ENCODE measurements at places on chromosomes 13 and 19.

GRCh38 chr13:23656637-23657371 lies 86.6 kb downstream of the TNFRSF19 start:
- no peak for DNase-seq

DNA sequence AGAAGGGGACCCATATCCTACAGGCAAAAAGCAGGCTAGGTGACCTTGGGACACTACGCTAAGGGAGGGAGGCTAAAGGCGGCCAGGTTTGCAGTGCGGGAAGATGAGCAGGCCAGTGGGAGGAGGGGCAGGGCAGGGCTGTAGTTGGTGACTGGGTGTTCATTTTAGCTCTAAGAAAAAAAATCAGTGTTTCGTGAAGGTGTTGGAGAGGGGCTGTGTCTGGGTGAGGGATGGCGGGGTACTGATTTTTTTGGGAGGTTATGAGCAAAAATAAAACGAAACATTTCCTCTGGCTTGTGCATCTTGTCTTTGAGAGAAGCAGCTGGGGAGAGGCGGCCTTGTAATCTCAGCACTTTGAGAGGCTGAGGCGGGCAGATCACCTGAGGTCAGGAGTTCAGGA lies 4.3 kb upstream of the NUP62 start:
- no peak for DNase-seq

DNA sequence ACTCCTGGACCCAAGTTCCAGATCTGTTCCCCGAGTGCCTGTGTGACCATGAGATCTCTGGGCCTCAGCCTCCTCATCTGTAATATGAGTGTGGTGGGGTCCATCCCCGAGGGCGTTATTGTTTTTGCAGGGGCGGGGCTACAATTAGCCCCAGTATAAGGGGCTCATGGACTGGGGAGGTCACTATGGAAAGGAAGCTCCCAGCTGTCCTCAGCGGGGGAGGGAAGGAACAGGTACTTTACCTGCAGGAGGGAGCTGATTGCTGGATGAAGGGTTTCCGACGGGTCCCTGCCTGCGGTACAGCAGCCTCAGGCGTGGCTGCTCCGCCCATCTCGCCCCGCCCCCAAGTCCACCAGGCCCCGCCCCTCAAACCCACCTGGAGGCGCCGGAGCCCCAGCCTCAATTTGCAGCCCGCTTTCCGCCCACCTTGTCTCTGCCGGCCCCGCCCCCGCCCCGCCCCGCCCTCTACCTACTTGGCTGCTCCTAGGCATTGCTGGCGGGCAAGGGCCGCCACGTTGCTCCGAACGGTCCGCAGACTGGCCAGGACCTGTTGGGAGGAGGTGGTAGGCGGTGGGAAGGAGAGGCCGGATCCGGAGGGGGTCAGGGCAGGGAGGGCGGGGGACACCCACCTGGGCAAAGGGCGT lies 5.5 kb downstream of the PDE4C start:
- DNase-seq: no peak

DNA sequence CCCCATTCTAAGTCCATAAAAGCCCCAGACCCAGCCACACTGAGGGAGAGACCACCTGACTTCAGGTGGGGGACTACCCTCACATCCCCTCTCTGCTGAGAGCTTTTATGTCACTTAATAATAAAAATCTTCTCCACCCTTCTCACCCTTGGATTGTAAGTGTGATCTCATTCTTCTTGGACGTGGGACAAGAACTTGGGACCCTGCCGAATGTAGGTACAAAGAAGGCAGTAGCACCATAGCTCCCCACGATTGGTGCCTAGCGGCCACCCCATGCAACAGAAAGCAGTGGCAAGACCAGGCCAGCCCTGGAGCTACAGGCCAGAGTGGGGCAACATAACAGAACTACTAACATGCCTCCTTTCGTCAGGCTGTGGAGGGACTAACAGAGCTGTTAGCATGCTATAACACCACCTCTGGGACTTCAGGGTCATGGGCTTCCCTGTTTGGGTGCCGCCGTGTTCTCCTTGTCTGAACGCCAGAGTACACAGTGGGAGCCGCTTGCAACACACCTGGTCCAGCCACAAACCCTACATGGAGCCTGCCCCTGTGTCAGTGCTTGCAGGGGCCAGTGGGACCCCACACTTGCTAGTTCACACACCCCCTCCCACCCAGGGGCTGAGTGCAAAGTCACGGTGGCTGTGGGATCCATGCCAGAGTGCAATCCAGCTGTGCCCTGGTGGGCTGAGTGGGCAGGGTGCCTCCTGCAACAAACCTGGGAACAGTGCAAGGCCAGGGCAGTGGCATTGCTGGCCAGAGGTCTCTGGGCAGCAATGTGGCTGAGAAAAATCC lies 5.2 kb upstream of the FBXO17 start:
- no peak for DNase-seq

- peak; percentile 33 for DNase-seq
Measured at GRCh38 chr19:42081584-42082203, 5.7 kb downstream of the ZNF574 start.

DNA sequence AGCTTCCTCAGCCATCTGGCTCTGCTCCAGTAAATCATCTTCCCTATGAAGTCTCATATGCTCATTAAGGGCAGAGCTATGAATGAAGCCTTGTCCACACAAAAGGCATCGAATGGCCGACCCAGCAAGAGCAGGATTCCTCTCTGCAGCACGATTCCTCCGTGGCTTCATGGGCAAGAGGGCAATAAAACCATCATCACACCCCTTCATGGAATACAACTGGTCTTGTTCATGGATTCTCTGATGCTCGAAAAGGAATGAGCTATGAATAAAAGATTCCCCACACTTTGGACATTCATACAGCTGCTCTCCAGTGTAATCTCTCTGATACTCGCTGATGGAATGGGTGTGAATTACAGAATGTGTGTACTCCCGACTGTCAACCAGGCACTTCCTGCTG lies 25.9 kb downstream of the PEG3 start:
- no peak for DNase-seq

- DNase-seq: no peak
Measured at GRCh38 chr19:16100524-16100923, 11.2 kb upstream of the RAB8A start.

GRCh38 chr13:32824675-32825074 lies 191.5 kb upstream of the KL start:
- DNase-seq: no peak

- DNase-seq: no peak
Measured at GRCh38 chr19:48394331-48395169, 1.1 kb downstream of the GRIN2D start.

DNA sequence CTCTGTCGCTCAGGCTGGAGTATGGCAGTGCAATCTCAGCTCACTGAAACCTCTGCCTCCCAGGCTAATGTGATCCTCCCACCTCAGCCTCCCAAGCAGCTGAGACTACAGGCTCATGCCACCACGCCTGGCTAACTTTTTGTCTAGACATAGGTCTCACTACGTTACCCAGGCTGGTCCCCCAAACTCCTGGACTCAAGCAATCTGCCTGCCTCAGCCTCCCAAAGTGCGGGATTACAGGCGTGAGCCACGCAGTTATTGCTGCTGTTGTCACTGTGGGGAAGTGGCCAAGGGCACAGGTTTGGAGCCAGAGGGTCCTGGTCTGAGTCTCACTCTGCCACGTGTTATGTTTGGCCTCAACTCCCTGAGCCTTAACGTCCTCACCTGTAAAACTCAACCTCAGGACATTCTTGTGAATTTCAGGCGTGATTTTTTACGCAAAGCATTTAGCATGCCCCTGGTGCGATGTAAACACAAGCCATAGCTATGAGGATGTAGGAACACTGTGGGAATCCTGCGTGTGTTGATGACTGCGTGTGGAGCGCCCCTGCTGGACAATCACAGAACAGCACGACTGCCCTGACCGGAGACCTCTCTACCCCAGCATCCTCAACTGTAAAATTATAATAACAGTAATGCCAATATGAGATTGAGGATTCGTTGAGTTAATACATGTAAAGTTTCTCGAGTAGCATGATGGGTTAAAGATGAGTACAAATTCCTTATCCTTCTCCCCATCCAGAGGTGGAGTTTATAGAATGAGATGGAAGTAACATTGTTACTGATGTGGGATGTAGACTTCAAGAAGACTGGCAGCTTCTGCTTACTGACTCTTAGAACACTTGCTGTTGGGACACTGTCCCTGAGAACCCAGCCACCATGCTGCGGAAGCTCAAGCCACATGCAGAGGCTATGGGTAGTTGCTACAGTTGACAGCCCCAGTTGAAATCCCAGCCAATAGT lies 41.8 kb upstream of the PNMA8B start:
- peak; percentile 63 for DNase-seq

- DNase-seq: no peak
Measured at GRCh38 chr13:50133358-50133953, 118.2 kb downstream of the KCNRG start.

DNA sequence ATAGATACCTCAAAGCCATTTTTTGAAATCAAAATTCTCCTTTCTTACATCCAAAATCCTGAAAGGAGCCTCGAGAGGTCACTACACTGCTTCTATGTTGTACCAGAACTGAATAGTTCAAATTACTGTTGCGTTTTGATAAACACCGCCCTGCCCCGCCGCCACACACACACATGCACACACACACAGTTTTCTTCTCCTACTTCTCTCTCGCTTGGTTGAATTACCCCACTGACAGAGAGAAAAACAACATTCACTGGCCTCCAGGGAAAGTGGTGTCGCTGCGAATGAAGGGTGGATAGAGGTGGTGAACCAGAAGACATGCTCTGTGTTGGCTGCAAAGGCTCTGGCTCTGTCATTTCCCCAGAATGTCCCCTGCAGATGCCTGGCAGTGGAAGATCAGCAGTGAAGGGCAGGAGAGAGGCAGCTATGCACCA lies 183.4 kb upstream of the RFC3 start:
- DNase-seq: no peak

DNA sequence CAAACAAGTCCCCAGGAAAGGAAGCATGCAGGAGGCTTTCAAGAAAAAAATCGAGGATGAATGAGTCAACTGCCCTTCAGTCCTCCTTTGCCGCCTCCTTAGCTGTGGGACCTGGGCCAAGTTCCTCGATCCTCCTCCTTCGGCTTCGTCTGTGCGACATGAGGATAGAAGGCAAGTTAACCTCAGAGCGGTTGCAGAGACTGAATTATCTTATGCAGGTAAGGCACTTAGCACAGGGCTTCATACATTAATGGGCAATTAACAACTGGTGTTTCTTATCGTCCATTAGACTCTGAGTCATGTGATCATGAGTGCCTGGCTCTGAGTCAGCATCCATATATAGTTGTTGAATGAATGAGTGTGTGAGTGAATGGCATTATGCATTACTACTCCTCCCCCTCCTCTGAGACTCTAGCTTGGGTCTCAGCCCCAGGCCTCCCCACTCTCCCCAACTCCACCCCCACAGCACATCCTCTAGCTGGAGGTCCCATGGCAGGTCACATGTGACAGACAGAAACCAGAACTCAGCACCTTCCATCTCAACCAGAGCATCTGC lies 1.6 kb upstream of the TTC9B start:
- no peak for DNase-seq

GRCh38 chr19:46697204-46697960 lies 19.5 kb downstream of the PRKD2 start:
- DNase-seq: no peak

- no peak for DNase-seq
Measured at GRCh38 chr19:1076046-1076386, 9.0 kb downstream of the ARHGAP45 start.

- no peak for DNase-seq
Measured at GRCh38 chr13:102999499-102999898, 66.7 kb downstream of the SLC10A2 start.

- no peak for DNase-seq
Measured at GRCh38 chr19:35822579-35822978, 9.9 kb upstream of the PRODH2 start.

DNA sequence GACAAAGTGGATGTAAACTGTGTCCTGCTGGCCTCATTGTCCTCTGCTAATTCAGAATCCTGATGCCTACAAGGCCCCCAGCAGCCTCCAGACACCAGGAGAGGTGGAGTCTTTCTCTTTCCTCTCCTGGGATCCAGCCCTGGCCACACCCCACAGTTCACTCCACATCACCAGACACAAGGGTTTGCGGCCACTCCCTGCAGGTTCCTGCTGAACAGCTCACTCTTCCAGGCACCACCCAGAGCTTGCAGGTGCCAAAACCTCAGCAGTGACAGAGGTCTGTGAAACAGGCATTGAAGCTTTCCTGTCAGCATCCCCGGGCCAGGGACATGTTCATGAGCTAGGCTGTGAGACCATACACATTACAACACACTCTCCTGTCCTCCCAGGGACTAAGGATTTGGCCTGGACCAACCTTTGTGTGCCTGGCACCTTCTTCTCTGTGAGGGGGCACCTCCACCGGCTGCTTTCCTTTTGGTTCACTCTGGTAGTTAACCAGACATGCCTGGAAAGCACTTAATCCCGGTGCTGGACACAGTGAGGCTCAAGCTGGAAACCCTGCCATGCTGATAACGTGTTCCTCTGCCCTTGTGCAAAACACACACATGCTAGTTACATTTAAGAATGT lies 11.1 kb upstream of the ATP12A start:
- DNase-seq: no peak

DNA sequence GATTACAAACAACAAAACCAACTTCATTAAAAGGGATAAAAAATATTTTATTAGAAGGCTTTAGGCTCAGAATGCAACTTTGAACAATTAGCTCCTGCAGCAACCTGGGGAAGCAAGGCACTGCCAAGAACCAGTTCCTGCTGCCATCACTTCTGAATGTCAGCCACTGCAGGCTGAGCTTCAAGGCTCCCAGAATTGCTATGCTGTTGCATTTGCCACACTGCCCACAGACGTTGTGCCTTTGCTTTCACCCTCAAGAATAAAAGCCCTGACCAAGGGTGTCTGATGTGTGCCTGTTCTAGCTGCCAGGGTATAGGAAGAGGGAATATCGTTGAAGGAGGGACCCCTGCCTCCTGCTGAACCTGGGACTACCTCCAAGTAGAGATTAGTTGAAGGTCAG lies 238.4 kb downstream of the ITGBL1 start:
- no peak for DNase-seq

DNA sequence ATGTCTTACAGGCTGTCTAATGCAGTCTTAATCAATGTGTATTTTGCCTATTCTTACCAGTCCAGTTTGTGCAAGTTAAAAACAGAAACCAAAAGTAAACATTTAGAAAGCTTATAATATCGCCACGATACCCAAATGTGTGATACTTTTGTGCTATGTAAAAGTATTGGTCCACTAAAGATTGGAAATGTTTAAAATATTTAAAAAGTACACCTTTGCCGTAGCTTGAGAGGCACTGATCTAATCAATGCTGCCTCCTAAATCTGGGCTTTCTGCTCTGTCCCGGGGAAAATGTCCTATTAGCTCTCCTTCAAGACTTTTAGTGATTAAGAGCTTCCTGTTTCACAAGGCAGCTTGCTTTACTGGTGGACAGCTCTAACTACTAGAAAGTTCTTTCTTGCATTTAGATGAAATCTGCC lies 64.7 kb downstream of the DNAJC15 start:
- peak; percentile 22 for DNase-seq

DNA sequence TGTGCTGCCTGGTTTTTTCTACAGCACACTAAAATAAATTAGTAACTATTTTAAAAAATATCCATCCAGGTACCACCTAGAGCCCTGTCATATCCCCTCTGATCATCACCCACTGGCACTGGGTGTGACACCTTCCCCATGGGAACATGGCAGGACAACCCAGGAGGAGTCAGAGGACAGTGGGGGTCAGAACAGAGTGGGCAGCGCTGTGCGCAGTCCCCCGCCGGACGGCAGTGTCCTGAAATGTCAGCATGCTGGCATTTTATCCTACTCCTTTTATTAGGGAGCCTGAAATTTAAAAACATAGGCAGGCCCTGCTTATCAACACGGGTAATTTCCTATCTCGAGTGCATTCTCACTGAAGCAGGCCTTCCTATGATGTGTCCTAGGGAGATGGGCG lies 42.1 kb upstream of the GAS6 start:
- no peak for DNase-seq

Data from CD4-positive, alpha-beta T cell treated with Interleukin-12 subunit alpha and Interleukin-12 subunit beta, for 1 hour (primary cell).